T-helper 2 cell treated with Interferon-gamma antibody and Interleukin-4, amounts not matched to agents 5 μg/mL and 100 μg/mL, for 36 hours (primary cell): ENCODE measurements at places on chromosomes 1 and 21.

DNA sequence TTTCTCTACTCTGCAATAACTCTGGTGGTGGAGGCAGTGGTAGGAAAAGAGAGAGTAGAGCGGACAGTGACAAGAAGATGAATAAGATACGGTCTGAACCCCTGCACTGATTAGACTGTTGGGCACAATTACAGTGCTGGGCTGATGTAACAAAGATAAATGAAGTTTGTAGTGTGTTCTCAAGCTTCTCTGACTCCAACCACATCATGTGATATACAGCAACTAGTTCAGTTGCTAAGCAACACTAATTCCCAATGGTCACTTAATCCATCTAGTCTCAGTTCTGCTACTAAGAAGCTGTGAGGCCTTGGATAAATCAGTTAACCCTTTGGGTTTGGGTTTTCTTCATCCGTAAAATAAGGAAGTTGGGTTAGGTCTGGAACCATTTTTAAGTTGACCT, 17.3 kb downstream of the DDR2 start:
- H3K4me1 ChIP-seq = no peaks in the 10 kb centered on the region
- H3K27ac ChIP-seq = no peak overlapping the region
- DNase-seq = no peak
- no peaks in the 10 kb centered on the region for H3K36me3 ChIP-seq
- peaks cover 6% of the 10 kb centered on the region for H3K27me3 ChIP-seq

DNA sequence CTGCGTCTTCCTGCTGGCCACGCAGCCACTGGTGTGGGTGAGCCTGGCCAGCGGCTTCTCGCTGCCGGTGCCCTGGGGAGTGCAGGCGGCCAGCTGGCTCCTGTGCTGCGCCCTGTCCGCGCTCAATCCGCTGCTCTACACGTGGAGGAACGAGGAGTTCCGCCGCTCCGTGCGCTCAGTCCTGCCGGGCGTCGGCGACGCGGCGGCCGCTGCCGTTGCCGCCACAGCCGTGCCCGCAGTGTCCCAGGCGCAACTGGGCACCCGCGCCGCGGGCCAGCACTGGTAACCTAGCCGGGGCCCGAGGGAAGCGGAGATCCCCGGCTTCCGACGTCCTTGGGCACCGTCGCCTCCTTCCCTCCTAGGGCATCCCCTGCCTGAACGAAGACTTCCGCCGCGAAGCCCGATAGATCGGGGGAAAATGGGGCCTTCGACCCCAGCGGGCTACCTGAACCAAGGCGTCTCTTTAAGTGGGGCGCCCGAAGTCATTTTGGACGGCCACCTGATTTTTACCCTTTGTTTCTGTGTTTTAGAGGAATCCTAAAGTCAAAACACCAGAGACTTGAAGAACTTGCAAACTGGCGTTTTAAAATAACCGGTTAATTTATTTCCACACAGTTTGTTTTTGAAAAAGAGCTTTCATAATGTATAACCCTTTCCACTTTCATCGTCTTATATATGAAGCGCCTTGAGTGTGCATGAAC, 2.0 kb downstream of the GPR88 start:
- H3K4me1 ChIP-seq = no peaks in the 10 kb centered on the region
- no peaks in the 10 kb centered on the region for H3K36me3 ChIP-seq
- peak overlapping the region; percentile 43 for H3K4me3 ChIP-seq
- no peak overlapping the region for H3K27ac ChIP-seq

DNA sequence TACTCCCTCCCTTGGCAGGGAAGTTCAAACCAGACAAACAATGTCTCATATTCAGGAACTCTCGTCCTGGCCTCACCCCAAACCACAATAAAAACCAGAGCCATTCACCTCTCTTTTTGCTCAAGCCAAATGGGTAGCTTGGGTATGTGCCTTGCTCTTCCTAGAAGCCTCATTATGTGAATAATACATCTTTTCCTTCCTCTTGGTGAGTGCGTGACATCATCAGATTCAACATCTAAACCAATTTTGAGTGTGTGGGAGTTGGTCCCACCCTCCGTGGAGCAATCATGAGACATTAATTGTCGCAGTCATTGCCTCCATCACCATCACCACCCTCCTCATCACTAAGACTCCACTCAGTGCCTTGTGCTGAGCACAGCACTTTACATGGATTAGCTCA, 482.9 kb downstream of the PTPRU start:
- H3K27ac ChIP-seq = no peak overlapping the region
- peaks cover 8% of the 10 kb centered on the region for H3K4me1 ChIP-seq
- no peaks in the 10 kb centered on the region for H3K27me3 ChIP-seq
- no peak overlapping the region for H3K4me3 ChIP-seq
- peaks cover 1% of the 10 kb centered on the region for H3K36me3 ChIP-seq
- DNase-seq = peak; percentile 14

DNA sequence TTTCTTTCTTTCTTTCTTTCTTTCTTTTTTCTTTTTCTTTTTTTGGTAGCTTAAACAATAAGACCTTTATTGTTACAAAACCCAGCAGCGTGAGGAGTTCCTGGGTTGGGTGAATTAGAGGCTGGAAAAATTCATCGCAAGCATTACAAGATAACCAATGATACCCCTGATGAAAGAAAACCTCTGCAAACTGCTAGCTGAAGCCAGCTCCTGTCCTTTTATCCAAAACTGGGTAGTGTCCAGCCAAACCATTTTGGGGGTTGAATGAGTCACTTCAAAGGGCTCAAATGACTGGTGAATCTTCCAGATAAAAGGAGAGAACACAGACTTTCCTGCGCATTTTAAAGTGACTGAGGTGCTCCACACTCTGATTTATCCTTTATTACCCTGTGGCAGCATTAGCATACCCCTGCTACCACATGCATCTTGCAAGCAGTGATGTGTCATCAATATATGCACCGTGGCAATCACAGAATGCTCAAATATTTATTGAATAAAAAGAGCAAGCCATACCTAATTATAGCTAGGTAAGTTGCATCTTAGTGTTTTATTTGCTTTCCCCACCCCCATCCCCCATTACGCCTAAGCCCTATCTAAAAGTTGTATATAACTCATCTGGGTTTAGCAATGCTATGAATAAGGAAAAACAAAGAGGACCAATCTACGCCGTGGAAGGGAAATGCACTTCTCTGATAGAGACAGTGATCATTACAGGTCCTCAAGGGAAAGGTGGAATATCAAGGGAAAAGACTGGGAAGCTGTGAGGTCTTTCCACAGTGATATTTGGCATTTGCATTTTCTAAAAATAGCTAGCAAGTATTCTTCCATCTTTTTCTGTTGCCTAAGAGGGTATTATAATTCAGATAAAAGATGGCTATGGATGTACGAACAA, 32.4 kb upstream of the CEP350 start:
- H3K36me3 ChIP-seq = peaks cover 32% of the 10 kb centered on the region
- H3K27ac ChIP-seq = no peak overlapping the region
- DNase-seq = no peak
- no peaks in the 10 kb centered on the region for H3K4me1 ChIP-seq
- no peak overlapping the region for H3K4me3 ChIP-seq
- no peaks in the 10 kb centered on the region for H3K27me3 ChIP-seq

- H3K4me1 ChIP-seq = peaks cover 1% of the 10 kb centered on the region
- H3K36me3 ChIP-seq = no peaks in the 10 kb centered on the region
- H3K27me3 ChIP-seq = no peaks in the 10 kb centered on the region
- no peak for DNase-seq
- H3K4me3 ChIP-seq = no peak overlapping the region
- H3K27ac ChIP-seq = no peak overlapping the region
Observed at GRCh38 chr21:46138383-46138970, 16.9 kb downstream of the FTCD start.

- no peaks in the 10 kb centered on the region for H3K27me3 ChIP-seq
- H3K36me3 ChIP-seq = no peaks in the 10 kb centered on the region
- no peak for DNase-seq
- no peak overlapping the region for H3K27ac ChIP-seq
- H3K4me1 ChIP-seq = no peaks in the 10 kb centered on the region
- no peak overlapping the region for H3K4me3 ChIP-seq
Observed at GRCh38 chr1:74486036-74486435, 26.4 kb downstream of the LRRC53 start.

- no peak for DNase-seq
- H3K4me1 ChIP-seq = peaks cover 55% of the 10 kb centered on the region
- H3K27ac ChIP-seq = peak overlapping the region; percentile 99
- H3K27me3 ChIP-seq = no peaks in the 10 kb centered on the region
Observed at GRCh38 chr1:159922511-159923202, 2.6 kb downstream of the TAGLN2 start.

GRCh38 chr1:34122080-34122932, 42.7 kb downstream of the CSMD2 start:
- no peaks in the 10 kb centered on the region for H3K27me3 ChIP-seq
- no peaks in the 10 kb centered on the region for H3K4me1 ChIP-seq
- no peak for DNase-seq
- no peak overlapping the region for H3K27ac ChIP-seq
- H3K4me3 ChIP-seq = no peak overlapping the region

GRCh38 chr1:200550367-200550766, 70.2 kb downstream of the KIF14 start:
- H3K4me1 ChIP-seq = peaks cover 10% of the 10 kb centered on the region
- H3K27me3 ChIP-seq = peaks cover 7% of the 10 kb centered on the region
- H3K4me3 ChIP-seq = no peak overlapping the region
- H3K36me3 ChIP-seq = peaks cover 5% of the 10 kb centered on the region
- no peak overlapping the region for H3K27ac ChIP-seq

DNA sequence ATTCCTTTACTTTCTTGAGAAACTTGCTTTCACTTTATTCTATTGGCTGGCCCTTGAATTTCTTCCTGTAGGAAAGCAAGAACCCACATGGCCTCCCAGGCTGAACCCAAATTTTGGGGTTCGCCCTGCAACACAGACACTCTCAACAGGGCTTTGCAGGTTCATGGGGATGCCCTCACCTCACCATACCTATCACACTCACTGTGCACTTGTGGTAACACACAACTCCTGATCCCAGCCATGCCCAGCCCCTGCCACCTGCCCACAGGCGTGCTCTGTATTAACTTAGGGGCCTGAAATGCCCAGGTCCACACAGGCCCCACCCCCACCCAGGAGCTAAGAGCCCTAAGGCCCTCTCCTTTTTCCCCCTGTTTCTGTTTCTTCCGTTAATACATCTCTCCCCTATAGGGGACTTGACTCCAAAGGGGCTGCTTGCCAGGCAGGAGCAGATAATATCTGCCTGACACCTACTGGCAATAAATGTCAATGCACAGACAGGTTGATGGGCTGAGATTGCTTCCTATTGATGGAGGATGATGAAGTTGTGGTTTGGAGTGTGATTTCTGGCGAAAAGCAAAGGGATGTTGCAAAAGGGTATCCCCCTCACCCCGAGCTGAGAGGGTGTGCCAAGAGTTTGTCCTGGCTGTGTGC, 171.5 kb downstream of the AJAP1 start:
- no peak overlapping the region for H3K4me3 ChIP-seq
- no peak overlapping the region for H3K27ac ChIP-seq
- no peaks in the 10 kb centered on the region for H3K36me3 ChIP-seq
- no peak for DNase-seq
- H3K4me1 ChIP-seq = no peaks in the 10 kb centered on the region

DNA sequence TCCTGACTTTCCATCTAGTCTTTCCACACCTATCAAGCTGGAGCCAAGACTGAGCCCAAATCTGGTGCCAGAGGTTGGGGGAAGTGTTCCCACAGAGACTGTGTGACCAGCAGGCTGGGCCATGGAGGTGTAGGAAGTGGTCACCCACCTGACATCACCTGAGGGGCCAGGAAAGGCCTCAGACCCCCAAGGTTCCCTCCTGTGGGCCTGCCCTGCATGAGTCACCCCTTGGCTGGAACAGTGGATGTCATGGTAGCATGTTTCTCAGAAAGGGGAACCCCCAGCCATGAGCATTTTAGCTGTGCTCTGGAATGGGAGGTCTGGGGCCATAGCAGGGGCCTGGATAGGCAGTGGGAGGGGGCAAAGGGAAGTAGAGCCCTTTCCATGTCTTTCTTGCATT, 5.7 kb upstream of the TNFRSF8 start:
- peaks cover 51% of the 10 kb centered on the region for H3K4me1 ChIP-seq
- no peaks in the 10 kb centered on the region for H3K36me3 ChIP-seq
- peak overlapping the region; percentile 33 for H3K27ac ChIP-seq
- peaks cover 2% of the 10 kb centered on the region for H3K27me3 ChIP-seq

GRCh38 chr1:18938008-18938706, 18.3 kb downstream of the IFFO2 start:
- peaks cover 27% of the 10 kb centered on the region for H3K4me1 ChIP-seq
- H3K27ac ChIP-seq = no peak overlapping the region
- peaks cover 1% of the 10 kb centered on the region for H3K36me3 ChIP-seq
- H3K27me3 ChIP-seq = no peaks in the 10 kb centered on the region

DNA sequence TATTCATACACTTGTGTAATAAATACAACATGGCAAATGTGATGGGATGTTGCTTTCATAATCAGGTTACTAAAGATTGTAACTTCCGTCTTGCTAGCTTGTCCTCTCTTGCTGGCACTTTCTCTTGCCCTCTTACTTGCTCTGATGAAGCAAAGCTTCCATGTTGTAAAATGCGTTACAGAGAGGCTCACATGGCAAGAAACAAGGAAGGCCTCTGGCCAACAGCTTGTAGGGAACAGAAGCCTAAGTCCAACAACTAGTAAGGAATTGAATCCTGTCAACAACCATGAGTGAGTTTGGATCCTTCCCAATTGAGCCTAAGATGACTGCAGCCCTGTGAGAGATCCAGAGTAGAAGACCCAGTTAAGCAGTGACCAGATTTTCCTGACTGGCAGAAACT, 15.4 kb downstream of the TMED5 start:
- peaks cover 19% of the 10 kb centered on the region for H3K4me1 ChIP-seq
- no peaks in the 10 kb centered on the region for H3K27me3 ChIP-seq
- no peak overlapping the region for H3K27ac ChIP-seq
- no peak overlapping the region for H3K4me3 ChIP-seq

DNA sequence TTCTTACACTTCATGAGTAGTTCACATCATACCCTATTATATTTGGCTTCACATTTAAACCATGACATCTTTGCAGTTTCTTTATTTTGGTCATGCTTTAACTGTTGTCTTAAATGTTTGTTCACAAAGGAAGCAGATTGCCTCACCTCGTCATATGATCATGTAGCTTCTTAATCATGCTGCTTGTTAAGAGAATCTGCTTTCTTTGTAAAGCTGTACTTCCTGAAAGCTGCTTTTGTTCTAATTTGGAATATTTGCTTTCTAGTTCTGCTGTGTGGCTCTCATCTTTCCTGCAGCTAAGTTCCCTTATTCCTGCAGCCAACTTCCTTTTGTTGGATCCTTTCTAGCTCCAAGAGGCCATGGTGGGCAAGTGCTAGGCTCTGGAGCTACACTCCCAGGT, 62.9 kb upstream of the SIM2 start:
- H3K36me3 ChIP-seq = no peaks in the 10 kb centered on the region
- H3K27me3 ChIP-seq = peaks cover 17% of the 10 kb centered on the region
- H3K4me1 ChIP-seq = peaks cover 8% of the 10 kb centered on the region
- no peak for DNase-seq
- H3K27ac ChIP-seq = no peak overlapping the region
- no peak overlapping the region for H3K4me3 ChIP-seq

- no peak overlapping the region for H3K4me3 ChIP-seq
- H3K4me1 ChIP-seq = no peaks in the 10 kb centered on the region
- peaks cover 4% of the 10 kb centered on the region for H3K27me3 ChIP-seq
- H3K36me3 ChIP-seq = no peaks in the 10 kb centered on the region
- H3K27ac ChIP-seq = no peak overlapping the region
Observed at GRCh38 chr1:30895944-30896660, 12.5 kb downstream of the SDC3 start.
